HL-60 (cell line): ENCODE measurements at places on chromosomes 2 and 18.

GRCh38 chr2:223976635-223977226 is 19.5 kb downstream of the MRPL44 start:
- DNase-seq = no peak

GRCh38 chr18:32122039-32122438 is 30.4 kb downstream of the RNF138 start:
- no peak for DNase-seq

DNA sequence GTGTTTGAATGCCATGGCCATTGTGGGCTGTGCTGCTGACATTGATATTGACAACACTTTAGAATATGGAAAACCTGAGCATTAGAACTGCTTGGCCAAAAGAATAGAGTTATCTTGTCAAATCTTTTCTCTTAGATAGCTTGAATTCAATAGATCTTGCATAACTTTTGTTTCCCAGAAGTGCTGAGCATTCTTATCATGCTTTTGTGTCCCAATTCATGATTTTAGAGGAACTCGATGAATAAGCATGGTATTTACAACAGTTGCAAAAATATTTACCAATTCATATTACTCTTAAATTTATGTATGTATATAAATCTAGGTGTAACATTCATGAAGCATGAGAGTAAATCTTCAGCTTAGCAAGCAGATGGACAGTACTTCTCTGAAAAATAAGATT is 508.0 kb downstream of the BCL11A start:
- DNase-seq = no peak

- no peak for DNase-seq
Measured at GRCh38 chr18:49645841-49646351, 84.0 kb downstream of the LIPG start.

- DNase-seq = no peak
Measured at GRCh38 chr18:50401888-50402287, 27.0 kb downstream of the SKA1 start.

DNA sequence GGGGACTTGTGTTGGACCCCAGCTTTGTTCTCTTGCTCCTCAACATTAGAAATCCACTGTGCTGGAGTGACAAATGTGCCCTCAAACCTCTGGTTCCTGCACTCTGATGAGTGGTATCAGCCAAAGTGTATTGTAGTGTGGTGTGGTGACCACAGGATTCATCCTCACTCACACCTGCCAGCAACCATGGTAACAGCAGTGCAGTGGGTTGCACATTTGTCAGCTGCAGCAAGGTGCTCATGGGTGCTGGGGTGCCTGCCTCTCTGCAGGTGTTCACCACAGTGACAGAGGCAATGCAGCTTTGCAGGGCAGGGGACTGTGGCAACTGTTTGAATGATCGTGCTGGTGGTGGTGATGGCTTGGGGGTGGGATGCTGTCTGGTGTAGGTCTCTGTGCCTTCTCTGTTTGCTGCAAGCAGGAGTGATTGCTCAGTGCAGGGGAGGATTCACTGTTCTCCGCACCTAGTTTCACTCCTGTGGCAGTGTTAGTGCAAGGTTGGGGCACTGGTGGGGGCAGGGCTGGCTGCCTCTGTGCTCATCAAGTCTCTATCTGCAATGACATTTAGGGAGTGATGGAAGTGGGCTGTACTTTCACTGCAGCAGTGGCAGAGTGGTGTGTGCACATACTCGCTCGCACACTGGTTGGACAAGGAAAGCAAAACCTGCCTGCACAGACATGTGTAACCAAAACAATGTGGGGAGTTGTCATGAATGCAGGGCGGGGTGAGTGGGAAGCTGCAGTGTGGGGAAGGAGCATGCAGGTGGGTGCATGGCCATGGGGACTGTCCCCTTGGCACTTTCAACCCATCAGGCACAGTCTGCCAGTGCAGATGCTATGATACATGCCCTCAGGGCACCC is 301.1 kb downstream of the PIK3C3 start:
- DNase-seq = no peak

- DNase-seq = no peak
Measured at GRCh38 chr18:10470429-10470828, 16.0 kb downstream of the APCDD1 start.

GRCh38 chr2:170485254-170486026 is 229.7 kb upstream of the SP5 start:
- DNase-seq = no peak
